ENCODE measurements at places on chromosomes 7 and 10.

GRCh38 chr10:59508296-59508695 lies 145.9 kb upstream of the FAM13C start:
- DNase-seq, result peak; percentile 32

DNA sequence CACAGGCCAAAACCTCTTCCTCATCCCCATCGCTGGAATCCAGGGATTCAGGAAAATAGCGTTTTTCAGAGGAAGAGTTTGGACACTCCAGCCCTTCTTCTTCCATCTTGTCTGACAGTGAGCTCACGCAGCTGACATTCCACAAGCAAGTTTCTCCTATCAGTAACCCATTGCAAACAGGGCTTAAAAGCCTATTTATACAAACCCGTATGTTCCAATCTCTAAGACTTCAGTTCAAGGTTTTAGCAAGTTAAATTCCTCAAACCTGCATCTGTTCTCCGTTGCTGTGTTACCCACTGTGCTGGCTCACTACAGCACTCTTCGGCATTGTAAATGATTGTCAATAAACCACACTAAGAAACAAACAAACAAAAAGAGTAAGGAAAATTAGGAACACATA lies 373 bp downstream of the DHX32 start:
- DNase-seq, result no peak

GRCh38 chr7:37395618-37396259 lies 52.9 kb downstream of the ELMO1 start:
- no peak for DNase-seq

GRCh38 chr7:100583132-100584053 lies 2.5 kb downstream of the LRCH4 start:
- no peak for DNase-seq

DNA sequence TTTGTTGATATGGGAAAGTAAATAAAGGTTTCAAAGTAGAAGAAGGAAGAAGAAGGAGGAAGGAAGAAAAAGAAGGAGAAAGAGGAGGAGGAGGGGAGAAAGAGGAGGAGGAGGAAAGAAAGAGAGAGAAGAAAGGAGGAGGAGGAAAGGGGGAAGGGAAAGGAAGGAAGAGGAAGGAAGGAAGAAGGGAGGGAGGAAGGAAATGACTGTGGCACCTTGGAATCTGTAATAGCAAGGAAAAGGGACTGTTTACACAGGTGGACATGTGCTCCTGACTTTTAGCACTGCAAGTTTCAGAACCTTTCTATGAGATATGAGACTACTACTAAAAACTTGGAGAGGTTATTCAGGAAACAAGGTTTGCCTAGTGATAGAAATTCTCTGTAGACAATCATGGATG lies 153.2 kb downstream of the BTAF1 start:
- no peak for DNase-seq

GRCh38 chr7:77783545-77783944 lies 14.7 kb downstream of the TMEM60 start:
- no peak for DNase-seq

Measured in GM23248 (cell line).